Cortex of kidney (tissue), 1 donor: ENCODE measurements at places on chromosomes 4 and X.

- no peak for DNase-seq
Measured at GRCh38 chrX:41516999-41517765, 70.0 kb downstream of the NYX start.

GRCh38 chrX:71815906-71816156 is 52.7 kb downstream of the CXorf49B start:
- no peak for DNase-seq

- no peak for DNase-seq
Measured at GRCh38 chrX:43121637-43122036, 343.7 kb upstream of the PPP1R2C start.

GRCh38 chrX:120365320-120365719 is 3.4 kb downstream of the ATP1B4 start:
- DNase-seq, result no peak

DNA sequence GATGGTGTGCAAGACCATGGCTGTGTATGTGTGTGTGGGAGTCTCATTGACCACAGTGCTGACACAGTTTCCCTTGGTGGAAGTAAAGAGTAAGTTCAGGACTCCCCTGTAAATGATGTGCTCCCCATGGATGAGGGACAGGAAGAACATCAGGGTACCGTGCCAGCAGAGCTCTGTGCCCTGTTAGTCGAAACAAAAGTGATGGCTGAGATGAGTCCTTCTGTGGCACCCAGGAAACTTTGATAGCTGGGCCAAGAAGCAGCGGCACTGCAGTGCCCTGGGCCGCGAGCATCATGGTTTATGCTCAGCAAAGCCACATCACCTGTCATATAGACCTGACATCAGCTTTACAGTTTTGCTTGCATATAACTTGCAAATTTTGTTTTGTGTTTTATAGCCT is 61.4 kb upstream of the CLDN34 start:
- DNase-seq, result no peak

- no peak for DNase-seq
Measured at GRCh38 chrX:151859481-151859880, 53.2 kb upstream of the MAGEA4 start.

DNA sequence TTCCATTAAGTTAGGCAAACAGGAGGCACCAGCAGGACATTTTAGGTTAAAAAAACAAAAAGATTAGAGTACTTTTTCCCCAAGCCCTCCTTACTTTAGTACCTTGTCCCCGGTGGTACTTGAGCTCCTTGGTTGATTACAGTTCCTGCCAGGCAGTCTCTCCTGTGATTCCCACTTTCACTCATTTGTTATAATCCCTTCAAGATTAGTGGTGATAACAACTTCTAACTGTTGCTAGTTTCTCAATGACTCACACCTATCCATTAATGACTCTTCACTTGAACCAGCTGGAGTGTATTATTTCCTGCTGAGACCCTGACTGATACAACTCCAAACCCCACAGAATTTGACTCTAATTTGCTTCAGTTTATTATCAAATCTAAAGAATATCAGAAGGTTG is 765.0 kb upstream of the DIAPH2 start:
- no peak for DNase-seq

GRCh38 chr4:8262637-8263322 is 6.8 kb upstream of the HTRA3 start:
- no peak for DNase-seq

DNA sequence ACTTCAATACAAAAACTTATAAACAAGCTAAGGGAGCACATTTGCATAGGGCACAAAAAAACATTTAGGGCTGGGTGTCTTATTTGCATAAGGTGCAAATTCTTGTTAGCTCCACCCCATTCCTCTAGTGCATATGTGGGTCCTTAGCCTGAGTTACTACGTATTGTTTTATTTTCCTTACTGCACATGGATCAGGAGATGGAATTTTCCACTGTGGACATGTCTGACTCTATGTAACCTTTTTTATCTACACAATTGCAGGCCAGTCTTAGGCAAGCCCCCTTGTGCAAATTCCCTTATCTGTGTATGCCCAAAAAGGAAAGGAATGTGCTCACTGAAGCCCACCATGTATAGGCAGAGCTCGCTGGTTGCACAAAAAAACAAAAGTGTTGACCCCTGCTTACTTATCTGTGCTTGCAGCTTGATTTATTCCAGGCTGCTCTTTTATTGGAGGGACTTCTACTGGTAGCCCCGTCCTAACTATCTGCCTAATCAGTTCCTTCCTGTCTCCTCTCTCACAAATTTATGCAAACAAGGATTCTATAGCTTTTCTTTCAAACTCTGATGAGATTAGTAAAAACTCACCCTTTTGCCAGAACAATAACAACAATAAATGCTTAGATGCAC is 359.0 kb upstream of the MAGEB16 start:
- DNase-seq, result no peak

DNA sequence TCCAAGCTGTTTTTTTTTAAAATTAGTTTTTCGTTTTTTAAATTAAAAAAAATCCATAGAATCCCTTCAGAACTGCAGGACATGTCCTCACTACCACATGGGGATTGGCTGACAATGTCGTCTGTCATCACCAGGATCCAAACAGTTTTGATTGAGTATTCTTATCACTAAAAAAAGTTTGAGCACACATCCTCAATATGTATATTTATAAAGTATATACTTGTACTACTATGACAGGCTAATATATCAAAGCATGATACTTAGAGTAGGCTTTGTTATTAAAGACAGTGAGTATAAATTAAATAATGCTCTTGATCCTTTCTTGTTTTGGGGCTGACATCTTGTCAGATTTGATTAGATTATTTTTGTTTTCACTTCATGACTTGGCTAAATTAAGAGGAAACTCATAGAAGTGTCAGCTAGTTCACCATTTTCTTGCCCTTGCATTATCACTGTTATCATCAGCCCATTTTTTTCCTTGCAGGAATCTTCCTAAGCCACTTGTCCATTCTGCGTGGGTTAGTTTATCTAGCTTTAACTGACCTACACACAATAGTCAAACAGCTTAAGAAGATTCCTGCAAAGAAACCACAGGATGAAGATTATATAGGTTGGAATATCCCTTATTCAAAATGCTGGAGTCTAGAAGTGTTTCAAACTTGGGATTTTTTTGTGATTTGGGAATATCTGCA is 92.8 kb downstream of the AMMECR1 start:
- DNase-seq, result no peak

- no peak for DNase-seq
Measured at GRCh38 chr4:81421346-81422218, 50.1 kb downstream of the RASGEF1B start.

DNA sequence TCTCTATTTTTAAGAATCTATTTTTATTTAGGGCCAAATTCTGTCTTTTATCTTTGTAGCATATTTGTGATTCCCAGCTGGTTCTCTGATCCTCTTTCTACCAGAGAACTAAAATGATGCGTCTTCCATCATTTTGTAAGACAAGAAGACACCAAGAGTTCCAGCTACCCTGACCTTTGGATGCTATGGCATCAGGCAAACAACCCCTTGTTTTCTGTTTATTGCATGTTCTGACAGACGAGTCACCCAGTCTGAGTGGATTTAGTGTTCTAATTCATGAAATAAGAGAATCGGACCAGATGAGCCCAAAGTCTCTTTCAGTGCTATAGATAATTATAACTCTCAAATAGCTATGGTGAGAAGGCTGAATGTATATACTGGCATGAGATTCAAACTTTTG is 69.7 kb downstream of the ZFYVE28 start:
- DNase-seq, result no peak

- no peak for DNase-seq
Measured at GRCh38 chr4:100428051-100428450, 89.8 kb downstream of the EMCN start.

GRCh38 chrX:27918799-27919198 is 62.5 kb downstream of the DCAF8L1 start:
- DNase-seq, result no peak
